ENCODE measurements at places on chromosomes 11 and 22.
A peak's percentile ranks its signal among the peaks of the same experiment; 100 is the strongest.

DNA sequence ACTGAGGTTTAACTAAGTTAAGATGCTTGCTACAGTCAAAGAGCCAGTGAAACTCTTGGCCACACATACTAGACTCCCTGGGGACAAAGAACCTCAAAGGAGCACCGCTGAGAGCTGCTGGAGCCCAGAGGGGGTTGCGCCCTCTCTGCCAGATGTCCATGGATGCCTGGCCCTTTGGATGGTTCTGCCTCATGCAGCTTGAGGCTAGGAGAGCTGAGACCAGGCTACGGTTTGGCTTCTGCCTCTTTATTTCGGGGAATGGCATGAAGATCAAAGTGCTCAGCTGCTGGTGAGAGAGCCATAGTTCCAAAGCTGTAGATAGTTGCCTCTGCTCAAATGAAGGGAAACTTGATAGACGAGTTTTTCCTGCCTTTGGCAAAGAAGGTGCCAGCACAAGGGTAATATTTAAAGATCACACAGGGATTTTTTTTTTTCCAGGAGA, 43.0 kb downstream of the RASSF10 start:
- DNase-seq, result no peak

GRCh38 chr11:112705148-112705547, 256.1 kb upstream of the NCAM1 start:
- DNase-seq, result no peak

GRCh38 chr11:67544616-67545242, 21.5 kb upstream of the CABP2 start:
- no peak for DNase-seq

DNA sequence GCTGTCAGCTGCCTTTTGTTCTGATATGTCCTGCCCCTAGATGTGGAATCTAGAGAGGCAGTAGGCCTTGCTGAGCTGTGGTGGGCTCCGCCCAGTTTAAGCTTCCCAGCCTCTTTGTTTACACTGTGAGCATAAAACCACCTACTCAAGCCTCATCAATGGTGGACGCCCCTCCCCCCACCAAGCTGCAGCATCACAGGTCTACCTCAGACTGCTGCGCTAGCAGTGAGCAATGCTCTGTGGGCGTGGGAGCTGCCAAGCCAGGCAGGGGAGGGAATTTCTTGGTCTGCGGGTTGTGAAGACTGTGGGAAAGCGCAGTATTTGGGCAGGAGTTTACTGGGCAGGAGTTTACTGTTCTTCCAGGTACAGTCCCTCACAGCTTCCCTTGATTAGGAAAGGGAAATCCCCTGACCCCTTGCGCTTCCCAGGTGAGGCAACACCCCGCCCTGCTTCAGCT, 98.5 kb downstream of the SMCO4 start:
- DNase-seq, result no peak

DNA sequence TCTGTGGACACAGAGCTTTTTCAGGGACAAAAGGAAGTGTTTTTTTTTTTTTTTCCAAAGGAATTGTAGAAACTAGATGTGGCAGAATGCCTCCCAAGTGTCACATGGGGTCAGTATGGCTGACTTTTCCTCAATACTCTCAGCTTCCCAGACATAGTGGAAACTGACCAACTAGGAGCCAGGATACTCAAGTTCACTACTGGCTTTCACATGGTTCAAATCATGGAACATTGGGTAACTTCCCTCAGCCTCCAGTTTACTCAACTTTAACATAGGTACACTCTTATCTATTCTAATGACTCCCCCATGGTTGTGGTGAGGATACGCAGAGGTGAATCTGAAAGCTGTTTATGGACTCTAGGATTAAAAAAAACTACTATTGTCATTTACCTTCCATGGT, 1.4 kb downstream of the SLC5A1 start:
- DNase-seq, result no peak

DNA sequence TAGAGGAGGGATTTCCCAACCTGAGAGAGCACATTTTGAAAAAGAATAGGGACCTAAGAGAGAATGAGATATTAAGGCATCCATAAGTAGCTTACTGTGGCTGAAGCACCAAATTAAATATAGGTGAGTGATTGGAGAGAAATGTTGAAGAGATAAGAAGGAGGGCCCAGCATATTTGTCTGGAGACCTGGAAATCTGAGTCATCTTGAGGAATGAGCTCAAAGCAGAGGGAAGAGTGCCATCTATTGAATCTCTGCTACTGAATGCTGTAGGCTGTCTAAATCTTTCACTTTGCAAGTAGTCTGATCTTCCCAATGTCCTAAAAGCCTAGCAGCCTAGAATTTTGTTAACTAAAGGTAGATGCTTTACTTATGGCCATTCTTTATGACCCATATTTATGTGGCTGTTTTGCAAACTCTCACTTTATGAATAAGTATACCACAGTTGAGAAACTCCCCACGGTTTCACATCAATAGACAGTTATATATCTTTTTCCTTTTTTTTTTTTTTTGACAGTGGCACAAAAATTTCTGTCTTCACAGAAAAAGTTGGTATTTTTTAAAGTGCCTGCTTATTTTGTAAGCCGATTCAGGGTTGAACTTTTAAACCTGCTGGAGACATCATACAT, 2093.5 kb downstream of the LRRC4C start:
- no peak for DNase-seq

- DNase-seq, result no peak
Observed at GRCh38 chr11:67032830-67033551, 10.1 kb downstream of the SYT12 start.

DNA sequence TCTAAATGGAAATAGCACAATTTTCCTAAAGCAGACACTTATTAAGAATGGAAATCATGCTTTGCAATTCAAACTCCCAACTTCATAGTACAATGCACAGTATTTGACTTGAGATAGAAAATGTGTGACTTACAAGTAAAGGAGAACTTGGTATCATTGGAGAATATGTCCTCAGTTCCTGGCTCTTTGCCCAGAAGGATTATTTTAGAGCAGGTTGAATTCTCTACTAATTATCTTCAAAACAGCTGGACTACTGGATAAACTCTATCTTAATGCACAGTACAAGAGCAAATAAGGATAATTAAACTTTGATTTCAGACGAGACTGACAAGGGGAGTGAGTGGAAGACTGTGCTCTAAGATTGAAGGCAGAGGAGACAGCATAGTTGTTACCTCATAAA, 839.4 kb downstream of the OPCML start:
- DNase-seq, result no peak

DNA sequence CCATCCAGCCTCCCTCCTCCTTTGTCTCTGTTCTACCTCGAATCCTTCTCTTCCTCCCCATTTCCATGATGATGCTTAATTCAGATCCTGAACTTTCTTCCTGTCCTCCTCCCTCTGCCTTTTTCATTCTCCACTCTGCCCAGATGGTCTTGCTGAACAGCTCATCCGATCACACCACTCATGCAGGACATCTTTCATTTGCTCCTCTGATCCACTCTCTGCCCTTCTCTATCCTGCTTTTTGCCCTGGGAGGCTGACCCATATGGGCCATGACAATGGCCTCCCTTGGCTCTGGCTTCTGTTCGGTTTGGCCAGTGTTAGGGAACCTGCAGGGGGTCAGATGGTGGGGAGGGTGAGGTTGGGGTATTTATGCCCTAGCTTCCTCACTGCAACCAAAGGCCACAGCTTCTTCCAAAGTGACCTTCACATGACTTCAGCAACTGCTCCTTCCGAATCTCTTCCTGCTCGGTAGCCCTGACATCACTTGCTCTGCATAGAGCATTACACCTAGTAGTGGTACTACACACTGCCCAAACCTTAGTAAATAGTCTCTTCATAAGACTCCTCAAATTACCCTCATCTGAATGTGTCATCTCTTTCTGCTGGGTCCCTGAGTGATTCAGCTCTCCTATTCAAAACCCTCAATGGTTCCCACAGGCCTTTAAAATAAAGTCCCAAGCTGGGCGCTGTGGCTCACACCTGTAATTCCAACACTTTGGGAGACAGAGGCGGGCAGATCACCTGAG, 32.7 kb upstream of the MICAL2 start:
- DNase-seq, result no peak

GRCh38 chr11:66335531-66336233, 552 bp downstream of the RIN1 start:
- DNase-seq, result no peak

- DNase-seq, result no peak
Observed at GRCh38 chr22:44892803-44893730, 116.7 kb downstream of the PHF21B start.

GRCh38 chr11:130668751-130669150, 220.3 kb downstream of the ADAMTS15 start:
- DNase-seq, result no peak

GRCh38 chr22:39959640-39960447, at the start of gene TMA7B:
Gene TMA7B, plus strand, starts transcription at chr22:39960397. Its CDS starts 3,978 bp downstream, at chr22:39964375.
- DNase-seq, result no peak

- no peak for DNase-seq
Observed at GRCh38 chr11:12399355-12399754, 22.0 kb downstream of the PARVA start.

GRCh38 chr11:19606856-19607655, 105.6 kb upstream of the NAV2 start:
- no peak for DNase-seq

- DNase-seq, result no peak
Observed at GRCh38 chr11:45926536-45927331, 4.3 kb downstream of the LARGE2 start.

DNA sequence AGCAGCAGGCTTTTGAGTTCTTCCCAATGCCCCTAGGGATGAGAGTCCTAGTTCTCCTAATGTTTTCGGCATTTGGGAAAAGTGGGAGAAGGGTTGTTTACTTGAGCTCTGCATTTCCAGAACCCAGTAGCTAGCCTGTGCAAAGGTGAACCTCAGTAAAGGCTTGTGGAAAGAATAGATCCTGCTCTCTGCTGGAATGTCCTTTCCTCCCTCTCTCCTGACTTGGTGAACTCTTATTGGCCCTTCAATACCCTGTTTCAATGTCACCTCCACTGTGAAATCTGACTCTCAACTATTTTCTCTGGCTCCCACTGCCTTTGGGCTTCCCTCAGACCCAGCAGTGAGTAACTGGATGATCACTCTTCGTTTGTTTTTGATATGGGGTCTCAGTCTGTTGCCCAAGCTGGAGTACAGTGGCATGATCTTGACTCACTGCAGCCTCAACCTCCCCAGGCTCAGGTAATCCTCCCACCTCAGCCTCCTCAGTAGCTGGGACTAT, 2.4 kb upstream of the UVRAG start:
- no peak for DNase-seq

- no peak for DNase-seq
Observed at GRCh38 chr11:83054001-83054400, 17.7 kb downstream of the RAB30 start.

DNA sequence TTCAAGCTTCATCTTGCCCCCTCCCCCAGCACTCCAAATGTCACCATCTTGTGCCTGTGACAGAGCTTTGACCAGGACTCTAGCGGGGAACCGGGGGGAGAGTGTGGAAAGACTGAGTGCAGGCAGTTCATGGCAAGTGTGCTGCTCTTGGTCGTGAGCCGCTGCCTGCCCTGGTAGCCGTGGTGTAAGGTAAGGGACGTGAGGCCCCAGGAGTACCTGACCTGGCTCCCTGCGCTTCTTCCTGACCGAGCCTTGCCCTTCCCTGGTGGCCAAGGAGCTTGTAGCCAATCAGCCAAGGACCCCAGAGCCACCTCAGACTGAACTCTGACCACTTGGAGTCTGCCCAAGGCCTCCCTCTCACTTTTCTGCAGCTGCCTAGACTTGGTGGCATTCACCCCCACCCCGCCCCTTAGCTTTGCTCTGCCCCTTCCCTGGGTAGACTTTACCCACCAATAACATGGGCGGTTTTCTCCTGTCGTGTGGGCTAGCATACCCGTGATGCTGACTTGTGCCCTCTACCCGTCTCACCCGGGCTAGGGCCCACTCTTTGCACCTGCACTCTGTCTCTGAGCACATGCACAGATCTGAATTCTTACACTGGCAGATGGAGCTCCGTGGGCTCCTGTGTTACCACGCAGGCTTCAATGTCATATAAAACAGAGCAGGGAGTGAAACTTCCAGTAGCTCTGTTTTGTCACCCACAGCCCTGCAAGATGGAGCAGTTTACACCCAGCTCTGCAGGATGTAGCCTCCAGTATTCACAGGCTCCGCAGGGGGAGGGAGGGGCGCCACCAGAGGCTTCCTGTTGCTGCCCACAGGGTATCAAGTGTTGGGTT, 1.5 kb downstream of the DGKZ start:
- peak; percentile 62 for DNase-seq

DNA sequence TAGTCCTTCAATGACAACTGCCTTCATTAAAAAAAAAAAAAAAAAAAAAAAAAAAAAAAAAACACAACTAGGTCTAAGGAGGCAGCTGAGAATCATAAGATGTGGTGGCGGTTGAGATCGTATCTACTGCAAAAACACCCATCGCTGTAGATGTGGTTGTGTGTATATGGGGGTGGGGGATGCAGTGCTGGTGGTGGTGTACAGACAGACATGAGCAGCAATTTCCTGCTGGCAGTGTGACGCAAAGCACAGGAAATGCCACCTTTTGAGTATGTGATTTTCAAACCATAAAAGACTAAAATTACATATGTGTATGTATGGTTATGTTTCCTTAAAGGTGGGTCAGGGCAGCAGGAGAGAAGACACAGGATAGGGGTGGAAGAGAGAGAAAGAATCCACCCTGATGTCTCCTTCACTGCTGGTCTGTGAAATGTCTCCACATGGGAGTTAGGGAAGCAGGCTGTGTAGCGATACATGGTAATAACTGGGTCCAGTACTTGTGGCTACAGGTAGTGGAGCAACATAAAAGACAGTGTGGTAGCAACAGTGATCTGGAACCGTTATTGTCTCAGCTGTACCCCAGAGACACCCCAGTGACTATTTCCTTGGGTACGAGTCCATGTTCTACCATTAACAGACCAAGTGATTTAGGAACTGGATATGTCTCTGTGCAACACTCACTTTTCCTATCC, 57.9 kb downstream of the SYTL2 start:
- DNase-seq, result peak; percentile 67

DNA sequence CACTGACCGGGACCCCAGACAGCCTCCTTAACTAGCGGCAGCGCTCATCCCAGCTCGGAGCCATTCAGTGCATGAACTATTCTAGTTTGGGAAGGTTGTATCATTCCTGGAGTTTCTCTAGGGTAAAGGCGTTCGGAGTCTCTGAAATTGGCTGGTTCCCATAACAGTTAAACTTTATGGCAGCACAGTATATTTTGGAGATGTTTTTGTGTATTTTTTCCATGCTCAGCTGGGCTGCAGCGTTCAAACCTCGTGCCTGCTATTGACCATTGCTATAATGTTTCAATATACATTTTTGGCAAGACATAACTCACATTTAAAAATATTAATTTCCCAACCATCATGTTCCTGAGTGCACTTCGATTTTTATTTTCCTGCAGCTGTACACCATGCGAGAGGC, 169.7 kb downstream of the ST3GAL4 start:
- DNase-seq, result no peak

DNA sequence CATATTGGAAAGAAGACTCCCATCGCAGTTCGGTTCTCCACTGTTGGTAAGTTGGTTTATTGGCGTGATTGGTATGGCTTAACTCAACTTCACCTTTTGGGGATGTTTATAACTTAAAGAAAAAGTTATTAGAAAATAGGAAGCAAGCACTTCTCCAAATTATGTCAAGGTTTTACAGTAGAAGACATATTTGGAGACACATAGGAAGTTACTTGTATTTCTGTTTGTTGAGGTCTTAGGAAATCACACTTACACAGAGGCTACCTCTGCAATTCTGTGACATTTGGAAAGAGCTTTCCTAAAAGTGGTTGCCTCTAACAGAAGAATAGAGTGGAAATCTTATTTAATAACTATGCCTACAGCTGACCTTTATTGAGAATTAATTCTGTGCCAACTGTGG, 12.3 kb downstream of the CAT start:
- no peak for DNase-seq

Data from central memory CD8-positive, alpha-beta T cell (primary cell).